CD8-positive, alpha-beta memory T cell (primary cell): ENCODE measurements at places on chromosomes 11 and 22. TPM values are rescaled to one million over a fixed set of nuclear protein-coding genes. Genes with fewer than 3 reads are reported as not detected.

- DNase-seq, result no peak
Measured at GRCh38 chr11:1428762-1429316, 39.1 kb downstream of the BRSK2 start.

DNA sequence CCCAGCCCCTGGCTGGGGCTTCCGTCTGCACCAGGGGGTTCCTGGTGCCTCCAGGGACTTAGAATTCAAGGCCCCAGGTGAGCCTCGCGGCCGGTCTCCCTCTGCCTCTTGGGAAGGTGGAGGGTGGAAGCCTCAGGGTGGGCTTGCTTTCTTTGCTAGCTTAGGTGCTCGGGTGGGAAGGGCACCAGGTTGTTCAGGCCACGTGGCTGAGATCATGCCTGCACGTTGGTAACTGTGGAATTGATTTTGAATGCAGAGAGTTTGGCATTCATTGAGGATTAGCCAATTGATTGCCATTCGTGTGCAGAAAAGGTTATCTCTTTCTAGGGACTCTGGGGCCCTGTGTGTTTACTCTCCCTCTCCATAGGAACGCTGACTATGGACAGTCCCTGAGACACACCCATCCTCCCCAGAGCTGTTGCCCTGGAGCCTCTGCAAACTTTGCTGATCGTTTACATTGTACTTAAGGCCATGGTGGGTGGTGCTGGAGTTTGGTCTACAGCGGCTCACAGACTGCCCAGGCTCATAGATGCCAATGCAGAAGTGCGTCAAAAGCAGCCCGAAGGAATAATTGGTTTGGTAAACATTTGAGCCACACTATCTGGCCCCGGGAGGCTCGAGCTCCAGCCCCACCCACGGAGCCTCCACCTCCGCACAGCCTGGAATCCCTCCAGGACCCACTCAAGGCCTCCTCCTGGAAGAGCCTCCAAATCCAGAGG lies 1457.7 kb downstream of the BRD1 start:
- DNase-seq, result no peak

DNA sequence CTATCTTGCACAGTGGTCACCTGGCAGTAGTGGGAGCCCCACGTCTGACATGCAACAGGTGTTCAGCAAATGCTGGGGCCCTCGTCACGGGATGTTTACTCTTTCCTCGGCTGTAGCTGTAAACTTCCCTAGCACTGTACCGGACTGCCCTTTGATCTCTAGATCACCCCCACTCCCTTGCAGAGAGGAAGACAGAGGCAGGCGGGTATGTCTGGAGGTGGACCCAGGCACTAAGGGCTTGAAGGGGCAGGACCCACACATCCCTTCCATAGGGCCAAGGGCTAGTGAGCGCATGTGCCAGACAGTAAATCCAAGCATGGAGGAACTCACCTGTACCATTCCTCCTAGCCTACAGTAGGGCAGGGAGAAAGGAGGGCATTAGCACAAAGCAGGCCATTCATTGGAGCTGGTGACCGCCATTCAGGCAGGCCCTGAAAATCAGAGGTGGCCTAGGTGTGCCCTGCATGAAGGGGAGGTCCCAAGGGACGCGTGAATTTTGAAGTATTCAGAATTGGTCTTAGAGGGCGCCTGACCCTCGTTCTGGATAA lies 1.9 kb upstream of the SMTN start:
- no peak for DNase-seq

DNA sequence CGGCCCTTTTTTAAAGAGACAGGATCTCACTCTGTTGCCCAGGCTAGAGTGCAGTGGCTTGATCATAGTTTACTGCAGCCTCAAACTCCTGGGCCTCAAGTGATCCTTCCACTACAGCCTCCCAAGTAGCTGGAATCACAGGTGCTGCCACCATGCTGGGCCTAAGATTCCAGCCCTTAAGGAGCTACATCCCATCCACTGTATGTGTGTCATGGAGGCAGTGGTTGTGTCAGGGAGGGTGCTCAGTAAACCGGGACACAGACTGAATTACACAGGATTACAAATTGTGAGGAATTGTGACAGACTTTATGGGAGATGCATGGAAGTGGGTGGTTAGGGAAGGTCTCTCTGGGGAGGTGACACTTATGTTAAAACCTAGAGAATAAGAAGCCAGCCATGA lies 2.1 kb upstream of the PPIL2 start:
- no peak for DNase-seq

CALCB gene
- total RNA-seq, result 0.35 TPM
